NCI-H1092 (cell line): ENCODE measurements at places on chromosomes 2 and 18.

DNA sequence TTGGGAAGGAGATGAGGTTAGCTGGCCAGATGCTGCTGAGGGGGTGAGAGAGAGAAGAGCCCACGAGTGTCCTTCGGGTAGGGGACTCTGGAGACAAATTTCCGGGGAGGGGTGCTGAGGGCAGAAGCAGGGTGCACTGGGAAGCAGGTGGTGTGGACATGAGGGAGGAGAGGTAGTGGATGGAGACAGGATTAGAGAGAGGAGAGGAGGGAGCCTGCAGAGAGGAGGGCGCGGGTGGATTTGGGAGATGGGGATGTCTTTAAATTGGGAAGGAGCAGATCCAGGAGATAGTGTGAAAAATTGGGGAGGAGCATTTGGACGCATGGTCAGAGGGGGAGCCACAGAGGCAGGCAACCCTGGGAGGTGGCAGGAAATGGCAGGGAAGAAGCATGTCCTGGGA, 154.7 kb downstream of the DYSF start:
- DNase-seq: no peak

DNA sequence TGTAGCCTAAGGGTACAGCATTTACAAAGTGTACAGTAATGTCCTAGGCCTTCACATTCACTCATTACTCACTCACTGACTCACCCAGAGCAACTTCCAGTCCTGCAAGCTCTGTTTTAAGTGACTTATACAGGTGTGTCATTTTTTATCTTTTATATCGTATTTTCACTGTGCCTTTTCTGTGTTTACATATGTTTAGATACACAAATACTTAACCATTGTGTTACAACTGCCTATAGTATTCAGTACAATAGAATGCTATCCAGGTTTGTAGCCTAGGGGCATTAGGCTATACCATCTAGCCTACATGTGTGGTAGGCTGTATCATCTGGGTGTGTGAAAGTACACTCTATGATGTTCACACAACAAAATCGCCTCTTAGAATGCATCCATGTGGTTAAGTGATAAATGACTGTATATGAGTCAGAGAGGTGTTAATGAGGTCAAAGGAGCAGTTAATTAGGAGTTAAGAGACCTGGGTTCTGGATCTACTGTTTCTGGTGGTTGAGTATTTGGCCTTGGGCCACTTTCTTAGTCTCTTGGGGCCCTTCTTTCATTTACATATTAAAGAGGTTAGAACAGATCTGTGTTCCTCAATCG, 149.1 kb downstream of the GREB1L start:
- no peak for DNase-seq

DNA sequence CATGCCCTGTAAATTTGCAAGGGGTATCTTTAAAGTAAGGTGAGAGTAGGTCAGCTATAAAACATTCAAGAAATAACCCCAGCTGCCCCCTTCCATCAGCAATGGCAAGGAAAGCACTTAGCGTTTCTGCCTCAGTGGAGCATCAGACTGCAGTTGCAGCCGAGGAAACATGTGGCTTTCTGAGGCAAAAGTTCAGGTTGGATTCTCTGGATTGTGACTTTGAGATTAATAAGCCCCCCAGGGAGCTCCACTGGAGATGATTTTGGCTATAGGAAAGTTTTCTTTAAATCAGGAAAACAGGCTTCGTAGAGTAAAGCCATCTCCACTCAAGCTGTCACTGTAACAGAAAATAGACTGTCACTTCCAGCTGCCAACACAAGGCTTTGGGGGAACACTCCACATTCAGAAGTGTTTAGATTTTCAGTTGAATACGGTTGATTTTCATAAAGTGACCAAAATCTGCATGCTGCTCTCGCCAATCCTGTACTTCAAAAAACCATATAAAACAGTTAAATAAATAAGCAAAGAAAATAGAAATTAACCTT, 15.3 kb upstream of the RIT2 start:
- no peak for DNase-seq

GRCh38 chr2:46943881-46944798, 28.5 kb upstream of the MCFD2 start:
- no peak for DNase-seq

- DNase-seq: no peak
Measured at GRCh38 chr2:228227466-228227865, 46.0 kb upstream of the SPHKAP start.

DNA sequence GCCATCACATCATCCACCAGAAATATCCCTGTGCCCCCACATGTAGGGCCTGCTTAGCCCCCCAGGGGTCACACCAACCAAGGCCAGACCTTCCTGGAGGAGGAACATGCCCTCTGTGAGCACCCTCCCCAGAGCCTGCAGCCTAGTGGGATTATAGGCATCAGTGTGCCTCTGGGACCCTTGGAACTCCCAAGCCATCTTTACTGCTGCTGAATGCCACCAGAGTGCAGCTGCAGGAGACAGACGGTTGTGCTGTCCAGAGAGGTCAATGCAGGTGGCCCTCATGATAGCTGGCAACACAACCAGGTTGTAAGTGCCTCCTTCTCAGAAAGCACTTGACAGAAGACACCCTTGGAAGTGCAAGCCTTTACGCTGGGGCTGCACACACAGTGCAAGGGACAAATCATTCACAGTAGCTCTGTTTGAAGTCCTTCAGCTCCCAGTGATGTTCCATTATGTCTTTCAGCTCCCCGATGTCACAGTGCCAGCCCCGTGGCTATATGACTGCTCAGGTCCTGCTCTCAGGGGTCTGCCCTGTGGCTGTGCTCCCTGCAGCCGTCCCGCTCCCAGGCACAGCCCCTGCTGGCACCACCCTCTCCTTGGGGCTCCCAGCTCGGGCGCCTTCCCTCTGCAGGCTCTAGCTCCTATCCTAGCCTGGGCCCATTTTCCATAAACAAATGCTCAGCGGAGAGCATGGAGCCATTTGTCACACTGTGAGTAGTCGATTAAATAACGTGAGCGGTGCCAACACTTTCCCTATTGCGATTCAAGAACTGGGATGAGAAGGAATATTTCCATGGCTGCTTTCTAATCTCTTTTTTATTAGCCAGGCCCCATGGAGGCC, 65.1 kb downstream of the EDAR start:
- no peak for DNase-seq

DNA sequence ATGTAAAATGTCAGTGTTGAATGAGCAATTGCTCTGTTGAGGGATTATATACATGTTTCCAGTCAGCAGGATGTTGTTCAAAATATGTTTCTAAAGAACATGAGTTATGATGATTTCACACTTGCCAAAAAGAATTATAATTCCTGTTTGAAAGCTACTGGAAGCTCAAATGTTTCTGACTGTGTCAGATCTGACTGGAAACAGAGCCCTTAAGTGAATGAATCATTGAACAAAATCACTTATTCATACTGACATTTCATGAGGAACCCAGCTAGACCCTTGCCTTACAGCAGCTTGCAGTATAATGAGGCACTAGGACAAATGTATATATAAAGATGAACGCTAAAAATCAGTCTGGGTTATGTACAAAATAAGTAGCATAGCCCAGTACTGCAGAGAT, 35.4 kb upstream of the ITGAV start:
- no peak for DNase-seq

DNA sequence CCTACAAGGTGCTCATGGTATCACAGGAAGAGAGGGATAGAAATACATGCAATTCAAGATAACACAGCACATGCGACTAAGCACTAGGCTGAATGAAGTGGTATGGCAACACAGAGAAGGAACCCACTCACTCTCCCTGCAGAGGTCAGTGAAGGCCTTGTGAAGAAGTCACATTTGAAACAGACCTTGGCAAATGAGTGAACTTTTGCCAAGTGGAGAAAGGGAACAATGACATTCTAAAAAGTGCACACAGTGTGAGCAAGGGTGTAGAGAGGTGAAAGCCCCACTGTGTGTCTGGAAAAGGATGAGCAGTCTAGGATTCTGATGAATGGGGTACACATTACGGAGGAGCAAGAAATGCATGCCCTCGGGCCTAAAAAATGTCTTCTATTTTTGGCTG, 23.3 kb downstream of the KLF7 start:
- DNase-seq: no peak

DNA sequence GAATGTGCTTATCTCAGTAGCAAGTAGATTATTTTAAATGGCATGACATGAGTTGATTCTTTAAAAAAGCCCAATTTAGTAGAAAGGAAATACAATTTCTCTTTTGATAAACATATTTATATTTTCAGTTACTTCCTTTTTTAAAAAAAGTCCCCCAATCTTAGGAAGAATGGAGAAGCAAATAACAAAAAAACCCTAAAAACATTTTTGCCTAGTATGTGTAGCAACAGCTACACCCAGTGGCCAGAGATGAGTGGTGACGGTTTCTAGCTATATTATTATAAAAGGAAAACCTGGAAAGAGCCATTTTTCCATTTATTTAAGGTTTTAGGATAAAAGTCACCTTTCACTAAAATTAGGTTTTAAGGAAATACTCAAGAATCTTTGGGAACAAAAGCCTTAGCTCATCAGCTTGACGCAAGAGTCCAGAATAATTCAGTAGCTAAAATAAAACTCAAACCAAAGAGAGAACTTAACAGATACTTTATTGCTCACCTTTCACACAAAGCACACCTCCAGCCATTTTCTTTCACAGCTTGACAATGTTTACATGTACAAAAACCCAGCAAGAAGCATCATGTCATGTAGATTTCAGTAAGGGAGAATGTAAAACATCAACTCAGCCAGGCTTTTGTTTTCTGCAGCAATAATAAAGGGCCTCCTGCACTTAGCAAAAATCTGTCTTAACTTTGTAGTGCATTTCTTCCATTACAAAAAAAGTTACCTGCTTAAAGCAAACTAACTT, 15.7 kb downstream of the FAM98A start:
- DNase-seq: no peak

DNA sequence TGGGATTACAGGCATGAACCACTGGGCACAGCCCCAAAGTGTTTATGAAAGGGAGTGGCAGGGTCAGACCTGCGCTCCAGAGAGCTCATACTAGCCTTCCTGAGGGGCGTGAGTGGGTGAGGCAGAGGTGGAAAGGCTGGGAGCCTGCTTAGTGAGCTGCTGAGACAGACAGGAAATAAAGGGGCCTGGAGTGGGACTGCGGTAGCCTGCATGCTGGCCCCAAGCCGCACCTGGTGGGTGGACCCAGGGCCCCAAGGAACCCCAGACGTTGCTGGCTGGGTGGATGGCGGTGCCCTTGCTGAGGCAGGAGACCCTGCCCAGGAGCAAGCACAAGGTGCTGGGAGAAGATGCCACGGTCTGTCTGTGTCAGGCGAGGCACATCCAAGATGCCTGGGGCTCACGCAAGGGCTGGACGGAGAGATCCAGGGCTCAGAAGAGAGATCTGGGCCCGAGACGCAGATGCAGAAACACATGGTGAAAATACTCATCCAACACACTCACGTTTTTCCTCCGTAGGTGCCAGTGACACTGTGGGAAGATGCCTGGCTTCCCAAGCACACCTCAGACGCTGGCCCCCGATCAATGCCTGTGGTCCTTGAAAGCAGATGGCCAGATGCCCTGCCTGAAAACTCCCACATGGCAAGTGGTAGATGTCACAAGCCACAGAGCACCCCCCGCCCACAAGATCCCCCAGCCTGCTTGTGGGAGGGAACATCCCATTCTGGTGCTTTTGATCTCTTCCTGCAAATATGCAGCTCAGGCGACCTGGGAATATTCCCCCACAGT, 151.1 kb downstream of the GLI2 start:
- DNase-seq: no peak

GRCh38 chr2:231820786-231821303, 34.6 kb downstream of the COPS7B start:
- no peak for DNase-seq

GRCh38 chr2:150513647-150514046, 26.2 kb upstream of the RND3 start:
- no peak for DNase-seq

DNA sequence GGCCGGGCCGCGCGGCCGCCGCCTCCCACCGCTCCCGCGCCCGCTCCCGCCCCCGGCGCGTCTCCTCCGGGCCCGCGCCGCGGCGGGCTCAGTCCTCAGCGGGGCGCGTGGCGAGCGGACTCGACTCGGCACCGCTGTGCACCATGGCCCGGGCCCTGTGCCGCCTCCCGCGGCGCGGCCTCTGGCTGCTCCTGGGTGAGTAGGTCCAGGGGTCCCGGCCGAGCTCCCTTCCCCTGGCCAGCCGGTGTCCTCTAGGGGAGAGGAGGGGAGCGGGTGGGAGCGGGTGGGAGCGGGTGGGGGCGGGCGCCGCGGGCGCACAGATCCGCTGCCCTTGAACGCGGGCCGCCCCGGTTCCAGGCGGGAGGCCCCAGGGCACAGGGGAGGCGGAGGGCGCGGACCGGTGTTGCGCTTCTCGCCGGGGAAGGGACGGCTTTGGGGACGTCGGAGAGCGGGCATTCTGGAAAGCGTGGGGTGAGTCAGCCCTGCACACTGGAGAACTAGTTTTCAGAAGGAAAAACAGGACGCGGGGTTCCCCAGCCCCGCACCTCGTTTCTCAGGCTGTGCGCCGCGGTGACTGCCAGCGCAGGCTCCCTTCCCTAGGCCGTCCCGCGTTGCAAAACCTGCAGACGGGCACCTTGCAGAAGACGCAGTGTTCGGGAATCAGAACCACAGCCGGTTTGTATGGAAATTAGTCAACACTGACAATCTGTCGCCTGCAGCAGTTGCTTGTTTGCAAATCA, at the start of gene RAMP1:
RAMP1 (plus strand) TSS at position 91 of the 740 bp plus-strand sequence; CDS start at position 144, 53 bp downstream.
- no peak for DNase-seq

DNA sequence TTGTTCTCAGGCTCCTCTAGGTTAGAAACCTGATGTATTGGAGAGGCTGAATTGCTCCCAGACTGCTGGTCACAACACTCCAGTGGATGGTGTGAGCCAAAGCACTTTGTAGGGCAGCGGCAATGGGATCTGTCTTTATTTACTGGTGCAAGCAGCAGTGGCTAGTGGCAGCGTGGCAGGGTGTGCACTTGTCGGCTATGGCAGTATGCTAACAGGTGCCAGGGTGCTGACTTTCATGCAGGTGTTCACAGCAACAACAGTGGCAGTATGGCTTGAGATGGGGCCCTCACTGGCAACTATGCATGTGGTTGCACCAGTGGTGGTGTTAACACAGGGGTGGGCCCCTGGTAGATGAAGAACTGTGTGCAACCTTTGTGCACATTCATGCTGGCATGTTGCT, 347.8 kb downstream of the DSC3 start:
- DNase-seq: no peak

DNA sequence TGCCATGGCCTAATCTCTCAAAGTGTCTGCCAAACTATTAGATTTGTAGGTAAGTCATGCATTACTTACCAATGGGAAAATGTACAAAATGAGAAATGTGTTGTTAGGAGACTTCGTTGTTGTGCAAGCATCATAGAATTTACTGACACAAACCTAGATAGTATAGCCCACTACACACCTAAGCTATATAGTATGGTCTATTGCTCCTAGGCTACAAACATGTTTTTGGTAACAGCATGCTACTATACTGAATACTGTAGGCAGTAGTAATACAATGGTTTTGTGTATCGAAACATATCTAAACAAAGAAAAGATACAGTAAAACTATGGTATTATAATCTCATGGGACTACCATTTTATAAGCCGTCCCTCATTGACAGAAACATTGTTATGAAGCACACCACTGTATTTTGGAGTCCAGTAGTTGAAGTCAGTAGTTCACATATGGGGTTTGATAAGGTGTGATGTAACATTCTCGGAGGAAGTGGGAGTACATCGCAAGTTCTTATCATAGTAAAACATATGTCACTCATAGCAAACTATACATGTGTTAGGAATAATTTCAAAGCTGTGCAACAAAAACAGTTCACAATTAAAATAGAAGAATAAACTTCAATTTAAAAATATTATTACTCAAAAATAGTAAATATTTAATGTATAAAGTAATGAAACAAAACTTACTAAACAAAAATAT, 12.0 kb upstream of the GTF2A1L start:
- no peak for DNase-seq

GRCh38 chr18:24560511-24560981, 100.1 kb downstream of the HRH4 start:
- DNase-seq: no peak

GRCh38 chr2:174587579-174587978, 10.0 kb downstream of the WIPF1 start:
- no peak for DNase-seq
